ENCODE measurements at places on chromosomes 4 and X. TPM values are rescaled to one million over a fixed set of nuclear protein-coding genes. Genes with fewer than 3 reads are reported as not detected.

- peak; percentile 93 for DNase-seq
These were observed 9.6 kb upstream of the TMA16 start for GRCh38 chr4:163484906-163485305.

- DNase-seq, result no peak
These were observed 90.5 kb upstream of the PRPS2 start for GRCh38 chrX:12700745-12701144.

Gene ALB
- not detected for total RNA-seq

DNA sequence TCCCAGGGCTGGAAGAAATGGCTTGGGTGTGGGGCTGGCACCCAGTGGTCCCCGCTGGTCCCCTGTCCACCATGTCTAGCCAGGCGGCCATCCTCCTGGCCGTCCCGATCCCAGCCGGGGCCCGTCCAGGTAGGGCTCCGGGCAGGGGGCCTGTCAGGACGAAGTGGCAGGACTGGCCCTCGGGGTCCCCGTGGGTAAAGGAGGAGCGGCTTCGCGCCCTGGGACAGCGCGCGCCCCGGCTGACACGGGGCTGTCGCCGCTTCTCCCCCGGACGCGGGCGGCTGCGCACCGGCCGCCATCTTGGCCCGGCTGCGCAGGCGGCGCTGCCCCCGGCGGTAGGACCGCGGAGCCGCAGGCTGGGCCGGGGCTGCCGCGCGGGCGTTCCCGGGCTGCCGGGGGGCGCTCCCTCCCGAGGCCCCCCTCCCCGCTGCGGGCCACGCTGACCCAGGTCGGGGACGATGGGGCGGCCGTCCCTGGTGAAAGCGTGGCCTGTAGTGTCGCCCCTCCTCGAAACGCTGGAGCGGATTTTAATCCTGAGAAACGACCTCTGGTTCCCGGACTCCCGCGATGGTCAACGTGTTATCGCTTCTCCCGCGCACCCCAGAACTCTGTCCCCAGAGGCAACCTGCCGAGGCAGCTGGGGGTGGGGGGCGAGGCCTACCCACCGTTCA, 60.4 kb upstream of the BCOR start:
- no peak for DNase-seq

DNA sequence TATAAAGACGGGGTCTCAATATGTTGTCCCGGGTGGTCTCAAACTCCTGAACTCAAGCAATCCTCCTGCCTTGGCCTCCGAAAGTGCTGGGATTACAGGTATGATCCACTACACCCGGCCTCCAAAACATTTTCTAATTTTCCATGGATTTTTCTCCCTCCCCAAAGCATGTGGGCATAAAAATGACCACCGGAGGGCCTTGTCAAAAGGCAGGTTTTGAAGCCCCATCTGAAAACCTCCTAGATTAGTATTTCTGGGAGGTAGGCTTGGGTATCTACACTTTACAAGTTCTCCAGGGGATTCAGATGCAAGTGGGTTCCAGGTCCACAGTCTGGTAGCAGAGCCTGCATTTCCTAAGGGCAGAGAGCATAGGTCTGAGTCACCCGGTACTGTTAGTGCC, 1.4 kb upstream of the GPR173 start:
- DNase-seq, result no peak

DNA sequence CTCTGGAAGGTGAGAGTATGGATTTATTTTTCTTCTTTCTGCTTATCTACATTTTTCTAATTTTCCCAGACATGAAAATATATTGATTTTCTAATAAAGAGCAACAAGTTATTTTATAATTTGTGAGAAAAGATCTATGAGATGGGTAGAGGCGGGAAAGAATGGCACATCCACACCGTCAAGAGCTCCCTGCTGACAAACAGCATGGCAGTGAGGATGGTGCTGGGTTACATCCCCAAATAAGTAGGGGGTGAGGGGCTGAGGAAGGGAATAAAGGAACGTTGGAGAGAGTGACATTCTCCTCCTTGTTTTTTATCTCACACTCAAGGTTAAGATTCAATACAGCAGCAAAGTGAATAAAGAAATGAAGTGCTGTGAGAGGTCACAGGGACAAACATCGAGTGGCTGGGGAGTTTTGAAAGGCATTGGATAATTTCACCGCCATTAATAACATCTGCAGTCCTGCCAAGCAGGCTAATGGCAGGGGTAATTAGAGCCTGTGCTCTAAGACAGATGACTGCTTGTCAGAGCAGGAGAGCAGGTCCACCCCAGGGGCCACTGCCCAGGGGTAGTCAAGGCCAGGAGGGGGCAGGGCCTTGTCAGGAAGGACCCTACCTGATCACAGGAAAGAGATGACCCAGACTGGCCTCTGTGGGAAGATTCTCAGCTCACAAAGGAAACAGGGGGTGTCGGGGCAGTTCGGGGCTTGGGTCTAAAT, 323.8 kb downstream of the FBXW7 start:
- no peak for DNase-seq

DNA sequence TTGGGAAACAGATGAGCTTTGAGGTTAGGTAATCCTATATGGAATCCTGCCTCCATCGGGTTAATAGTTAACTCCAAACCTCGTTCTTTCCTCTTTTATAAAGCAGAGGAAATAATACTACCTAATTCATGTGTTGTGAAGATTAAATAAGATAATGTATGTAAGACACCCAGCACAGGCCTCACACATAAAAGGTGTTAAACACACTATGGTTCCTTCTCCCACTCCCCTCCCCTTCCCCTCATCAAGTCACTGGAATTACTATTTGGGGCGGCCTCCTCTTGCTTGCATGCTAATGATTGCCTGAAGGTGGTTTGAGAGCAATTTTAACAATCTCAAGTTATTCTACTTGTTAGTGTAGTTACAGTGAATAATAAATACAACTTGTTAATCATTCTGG, 404.4 kb upstream of the RASGEF1B start:
- no peak for DNase-seq

Gene MEPE
- not detected for total RNA-seq

Gene FAM13A
- total RNA-seq, result 0.30 TPM

Gene ARHGEF9
- 25.6 TPM for total RNA-seq

DNA sequence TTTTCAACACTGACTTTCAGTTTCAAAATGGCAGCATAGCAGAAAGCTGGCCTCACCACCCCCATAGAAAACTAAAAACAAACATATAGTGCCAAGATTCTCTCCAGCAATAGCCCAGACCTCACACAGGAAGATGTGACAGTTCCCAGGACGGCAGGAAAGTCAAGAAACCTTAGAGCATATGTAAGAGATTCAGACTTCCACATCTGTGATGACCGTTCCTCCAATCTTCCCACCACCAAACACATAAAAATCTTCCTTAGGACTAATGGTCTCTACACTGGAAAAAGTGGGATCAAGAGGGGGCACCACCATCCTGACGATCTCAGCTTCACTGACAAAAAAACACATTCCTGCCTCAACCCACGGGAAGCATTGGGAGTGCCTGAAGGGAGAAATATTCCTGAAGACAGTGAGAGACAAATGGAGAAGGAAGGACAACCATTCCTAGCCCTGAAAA, 134.1 kb upstream of the CPXCR1 start:
- no peak for DNase-seq

- DNase-seq, result no peak
These were observed 68.2 kb downstream of the ARHGAP10 start for GRCh38 chr4:147799986-147800555.

Gene RXFP1
- total RNA-seq, result not detected

Measured in Karpas-422 (cell line).